ENCODE measurements at places on chromosomes 5 and 9.

- DNase-seq: no peak
Observed at GRCh38 chr9:6672118-6672517, 26.6 kb upstream of the GLDC start.

DNA sequence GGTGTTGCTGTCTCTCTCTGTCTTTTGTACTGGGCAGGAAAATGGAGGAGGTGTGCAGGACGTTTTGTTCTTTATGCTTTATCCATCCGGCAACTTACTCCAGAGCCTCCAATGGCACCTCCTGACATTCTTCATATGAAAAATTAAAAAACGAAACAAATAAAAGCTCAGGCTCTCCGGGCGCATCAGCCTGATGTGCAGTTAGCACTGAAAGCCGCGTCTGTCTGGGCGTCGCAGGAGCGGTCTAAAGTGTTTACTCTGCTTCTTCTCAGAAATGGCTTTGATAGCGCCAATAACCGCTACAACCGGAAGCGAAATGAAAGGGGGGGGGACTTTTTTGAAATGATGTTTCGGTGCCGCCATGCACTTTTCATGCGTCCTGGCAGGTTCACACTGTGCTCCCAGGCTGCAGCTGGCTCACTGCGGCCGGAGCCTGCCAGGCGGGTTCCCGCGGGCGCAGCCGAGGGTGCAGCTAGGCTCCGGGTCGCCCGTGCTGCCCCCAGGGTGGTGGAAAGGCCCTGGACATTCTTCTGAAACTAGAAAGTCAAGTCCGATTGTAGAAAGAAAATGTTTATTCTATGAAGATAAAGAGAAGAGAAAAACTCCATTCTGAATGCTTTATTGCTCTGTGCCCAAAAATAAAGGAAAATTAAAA lies 407.7 kb upstream of the IRX1 start:
- no peak for DNase-seq

- no peak for DNase-seq
Observed at GRCh38 chr5:139138809-139139208, 59.4 kb downstream of the SIL1 start.

- DNase-seq: no peak
Observed at GRCh38 chr5:179872055-179872827, 13.6 kb upstream of the MRNIP start.

GRCh38 chr5:154005648-154006047 lies 33.1 kb downstream of the FAM114A2 start:
- DNase-seq: no peak

GRCh38 chr9:75709698-75710097 lies 180.8 kb upstream of the PCSK5 start:
- no peak for DNase-seq

- no peak for DNase-seq
Observed at GRCh38 chr5:28110781-28111180, 1072.4 kb upstream of the CDH9 start.

- DNase-seq: no peak
Observed at GRCh38 chr5:121377461-121377860, 474.2 kb upstream of the FTMT start.

DNA sequence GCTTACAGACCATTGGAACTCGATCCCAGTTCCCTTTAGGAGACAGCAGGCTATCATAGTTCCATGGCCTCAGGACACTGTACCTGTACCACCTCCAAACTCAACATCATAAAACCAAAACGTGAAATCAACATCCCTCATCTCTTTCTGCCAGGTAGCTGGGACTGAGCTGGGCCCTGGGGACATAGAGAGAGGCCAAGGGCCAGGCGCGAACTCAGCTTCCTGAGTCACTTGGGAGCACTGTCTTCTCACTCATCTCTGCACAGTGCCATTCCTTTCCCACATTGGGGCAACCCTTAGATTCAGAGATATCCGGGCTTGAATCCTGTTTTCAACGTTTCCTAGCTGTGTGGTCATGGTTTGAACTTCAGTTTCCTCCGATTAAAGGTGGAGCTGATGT lies 12.2 kb downstream of the DAB2IP start:
- no peak for DNase-seq

DNA sequence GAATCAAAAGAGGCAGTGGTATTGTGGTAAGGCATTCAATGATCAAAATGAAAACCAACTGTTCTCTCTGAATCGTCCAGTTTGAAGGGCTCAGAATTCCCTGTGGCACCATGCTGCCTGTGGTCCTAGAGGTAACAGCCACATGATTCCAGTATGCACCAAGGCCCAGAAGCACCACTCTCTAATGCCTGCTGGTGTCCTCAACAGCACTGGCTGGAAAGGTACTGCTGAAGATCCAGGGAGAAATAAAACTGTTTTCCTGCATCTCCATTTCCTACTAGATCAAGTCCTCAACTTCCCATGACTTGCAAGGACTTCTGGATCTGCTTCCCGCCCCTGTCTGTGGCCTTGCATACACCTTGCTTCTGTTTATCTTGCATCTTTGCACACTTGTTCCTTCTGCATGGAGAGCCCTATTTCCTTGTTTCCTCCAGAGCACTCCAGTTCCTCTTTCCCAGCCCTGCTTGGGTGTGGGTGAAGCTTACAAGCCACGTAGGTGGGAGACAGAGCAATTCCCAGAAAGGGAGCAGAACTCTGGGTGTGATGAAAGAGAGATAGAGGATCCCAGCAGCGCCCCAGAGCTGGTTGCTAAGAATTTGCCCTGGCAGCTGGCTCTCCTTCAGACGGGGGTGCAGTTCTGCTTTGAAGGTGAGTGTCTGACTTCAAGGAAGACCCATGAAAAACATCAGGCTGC lies 41.0 kb upstream of the EQTN start:
- no peak for DNase-seq

DNA sequence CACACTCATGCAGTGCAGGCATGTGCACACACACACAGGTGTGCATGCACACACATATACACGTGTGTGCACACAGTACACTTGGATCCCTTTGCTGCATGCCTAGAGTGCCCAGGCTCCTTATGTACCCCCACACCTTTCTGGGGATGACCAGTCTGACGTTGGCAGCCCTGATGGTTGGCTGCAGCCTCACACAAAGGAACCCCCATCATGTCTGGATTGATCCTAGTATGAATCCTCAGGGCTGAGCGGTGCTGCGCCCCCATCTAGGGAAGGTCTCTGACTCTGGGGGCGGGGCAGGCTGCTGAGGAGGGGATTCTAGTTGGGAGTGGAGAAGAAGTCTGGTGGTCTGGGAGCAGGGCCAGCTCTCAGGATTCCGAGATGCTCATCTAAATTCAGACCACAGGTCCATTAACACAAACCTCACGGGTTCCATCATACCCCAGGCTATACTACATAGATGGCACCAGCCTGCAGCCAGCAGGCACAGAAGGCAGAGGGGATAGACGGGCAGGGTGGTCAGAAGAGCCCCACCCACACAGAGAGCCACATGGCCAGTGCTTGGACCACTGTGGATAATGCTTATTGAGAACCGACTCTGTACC lies 50.5 kb upstream of the OLFM1 start:
- no peak for DNase-seq
